ENCODE measurements at places on chromosomes 7 and 10.

GRCh38 chr7:142890874-142891485 is 5.4 kb upstream of the TRPV6 start:
- DNase-seq = no peak

DNA sequence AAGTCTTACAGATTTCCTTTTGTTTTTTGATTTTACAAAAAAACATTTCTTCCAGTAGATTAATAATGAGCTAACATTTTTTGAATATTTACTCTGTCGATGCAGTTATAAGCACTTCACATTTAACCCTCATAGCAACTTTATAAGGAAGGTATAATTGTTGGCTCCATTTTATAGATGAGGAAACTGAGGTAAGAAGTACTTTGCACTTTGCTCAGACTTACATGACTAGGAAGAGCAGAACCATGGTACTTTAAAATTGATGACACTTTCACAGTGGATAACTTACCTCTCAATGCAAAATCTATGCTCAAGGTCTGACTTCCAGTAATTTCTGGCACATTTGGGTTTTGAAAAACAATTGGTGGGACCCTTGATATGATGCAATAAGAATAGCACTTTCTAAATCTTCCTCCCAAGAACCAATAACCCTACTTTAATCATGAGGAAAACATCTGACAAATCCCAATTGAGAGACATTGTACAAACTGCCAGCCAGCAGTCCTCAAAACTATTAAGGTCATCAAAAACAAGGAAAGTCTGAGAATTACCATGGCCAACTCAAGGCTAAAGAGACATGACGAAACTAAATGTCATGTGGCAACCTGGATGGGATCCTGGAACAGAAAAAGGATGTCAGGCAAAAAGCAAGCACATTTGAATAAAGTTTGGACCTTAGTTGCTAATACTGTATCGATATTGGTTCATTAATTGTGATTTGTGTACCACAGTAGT is 72.6 kb downstream of the RALA start:
- no peak for DNase-seq

DNA sequence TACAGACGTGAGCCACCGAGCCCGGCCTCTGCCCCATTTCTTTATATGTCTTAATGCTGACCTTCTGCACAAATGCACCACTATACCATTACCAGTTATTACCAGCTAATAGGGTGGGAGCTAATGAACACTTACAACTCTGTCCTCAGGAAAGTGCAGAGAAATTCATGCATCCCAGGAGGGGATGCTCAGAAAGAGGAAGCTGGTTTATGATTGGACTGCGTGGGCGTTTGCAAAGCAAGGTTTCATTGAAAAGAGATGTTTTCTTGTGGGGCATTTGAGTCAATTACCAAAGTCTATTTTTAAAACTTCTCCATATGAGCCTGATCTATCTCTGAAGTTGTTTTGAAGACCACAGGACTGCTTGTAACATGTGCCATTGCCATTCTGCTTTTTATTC is 417.7 kb upstream of the CELF2 start:
- no peak for DNase-seq

GRCh38 chr7:137923380-137923779 is 76.6 kb upstream of the DGKI start:
- DNase-seq = no peak

GRCh38 chr7:151086802-151087244 is 548 bp downstream of the AGAP3 start:
- DNase-seq = no peak

DNA sequence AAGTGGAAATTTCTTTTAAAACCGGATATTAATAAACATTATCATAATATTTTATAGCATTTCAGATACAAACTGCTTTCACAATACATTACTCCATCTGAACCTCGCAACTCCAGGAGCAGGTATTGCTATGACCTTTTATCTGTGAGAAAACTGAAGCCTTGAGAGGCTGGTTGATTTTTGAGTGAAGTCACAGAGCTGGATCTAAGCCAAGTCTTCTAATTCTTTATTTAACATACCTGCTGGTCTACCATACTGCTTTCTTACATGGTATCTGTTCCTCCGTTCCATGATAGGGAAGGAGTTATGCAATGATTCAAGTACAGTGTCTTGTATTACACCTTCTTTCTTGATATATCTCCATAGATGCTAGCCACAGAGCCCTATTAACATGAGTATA is 37.4 kb upstream of the ITGB8 start:
- DNase-seq = no peak

GRCh38 chr7:1844336-1844950 is 174.4 kb downstream of the ELFN1 start:
- DNase-seq = no peak

GRCh38 chr10:58189269-58189668 is 78.4 kb downstream of the IPMK start:
- DNase-seq = peak; percentile 18

- peak; percentile 54 for DNase-seq
Observed at GRCh38 chr10:52951824-52952223, 179.2 kb upstream of the MBL2 start.

DNA sequence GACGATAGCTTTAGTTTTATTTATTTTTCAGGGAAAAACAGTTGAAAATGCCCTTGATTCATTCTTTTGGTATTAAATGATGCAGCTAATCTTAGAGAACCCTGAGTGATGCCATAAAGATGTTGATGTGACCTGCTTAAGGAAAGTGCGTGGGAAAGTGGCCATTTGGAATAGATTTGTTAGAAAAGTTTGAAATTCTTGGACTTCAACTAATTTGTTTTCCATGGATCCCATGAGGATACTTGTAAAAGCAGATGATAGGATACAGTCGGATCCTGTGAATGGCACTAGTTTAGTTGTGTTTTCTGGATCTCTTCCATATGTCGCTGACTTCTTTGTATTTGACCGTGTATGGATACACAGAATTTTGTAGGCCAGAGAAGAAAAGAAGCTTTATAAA is 69.0 kb downstream of the SEPTIN7 start:
- DNase-seq = no peak

- DNase-seq = no peak
Observed at GRCh38 chr10:10538326-10538725, 479.3 kb upstream of the CELF2 start.

DNA sequence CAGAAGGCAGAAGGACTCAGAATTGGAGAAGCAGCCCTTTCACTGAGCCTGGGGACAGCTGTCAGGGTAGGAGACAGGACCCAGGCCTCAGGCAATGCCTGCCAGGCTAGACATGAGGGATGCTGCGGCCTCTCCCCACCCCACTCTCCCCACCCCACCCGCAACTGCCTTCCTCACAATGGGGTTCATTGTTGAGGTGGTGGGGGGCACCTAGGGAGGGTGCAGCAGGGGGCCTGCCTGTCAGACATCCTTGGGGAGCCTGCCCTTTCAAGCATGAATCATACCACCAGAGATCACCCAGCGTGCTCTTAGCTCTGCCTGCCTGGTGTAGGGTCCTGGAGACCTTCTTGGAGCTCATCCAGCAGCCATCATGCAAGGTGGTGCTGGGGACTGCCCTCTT is at the start of gene C10orf62:
Gene C10orf62 (plus strand): TSS at position 243 of the 400 bp plus-strand sequence. CDS start 177 bp downstream, outside the sequence.
- no peak for DNase-seq

GRCh38 chr10:7501157-7501556 is 90.3 kb upstream of the SFMBT2 start:
- DNase-seq = no peak

DNA sequence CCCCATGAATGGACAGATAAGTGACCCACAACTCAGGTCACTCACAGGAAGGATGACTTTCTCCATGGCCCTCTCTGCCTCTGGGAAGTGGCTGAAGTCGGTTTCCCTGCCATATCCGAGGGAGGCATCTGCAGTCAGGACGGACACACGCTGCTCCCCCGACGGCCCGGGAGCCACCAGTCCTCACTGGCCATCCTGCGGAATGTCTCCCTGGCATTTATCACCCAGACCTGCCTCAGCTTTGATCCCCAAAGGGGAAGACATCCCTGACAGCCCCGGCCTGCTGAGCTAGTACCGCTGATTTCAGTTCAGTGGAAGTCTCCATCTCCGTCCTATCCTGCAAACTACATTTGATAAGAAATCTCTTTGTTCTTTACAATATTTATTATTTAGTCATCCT is 339.5 kb upstream of the MKI67 start:
- no peak for DNase-seq

- DNase-seq = no peak
Observed at GRCh38 chr10:24929904-24930303, 22.5 kb downstream of the PRTFDC1 start.

DNA sequence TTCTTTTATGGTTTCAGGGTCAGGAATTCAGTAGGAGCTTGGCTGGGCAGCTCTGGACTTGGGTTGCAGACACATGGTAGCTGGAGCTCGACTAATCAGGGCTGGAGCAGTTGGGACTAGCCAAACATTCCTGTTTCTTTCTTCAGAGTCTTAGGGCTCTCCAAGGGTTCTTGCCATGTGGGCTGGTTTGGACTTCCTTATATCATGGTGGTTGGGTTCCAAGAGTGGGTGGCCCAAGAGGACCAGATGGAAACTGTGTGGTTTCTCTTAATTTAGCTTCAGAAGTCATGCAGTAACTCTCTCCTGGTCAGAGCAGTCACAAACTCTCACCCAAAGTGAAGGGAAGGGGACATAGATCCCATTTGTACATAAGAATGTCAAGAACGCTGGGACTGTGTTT is 270.1 kb upstream of the FZD1 start:
- DNase-seq = no peak

DNA sequence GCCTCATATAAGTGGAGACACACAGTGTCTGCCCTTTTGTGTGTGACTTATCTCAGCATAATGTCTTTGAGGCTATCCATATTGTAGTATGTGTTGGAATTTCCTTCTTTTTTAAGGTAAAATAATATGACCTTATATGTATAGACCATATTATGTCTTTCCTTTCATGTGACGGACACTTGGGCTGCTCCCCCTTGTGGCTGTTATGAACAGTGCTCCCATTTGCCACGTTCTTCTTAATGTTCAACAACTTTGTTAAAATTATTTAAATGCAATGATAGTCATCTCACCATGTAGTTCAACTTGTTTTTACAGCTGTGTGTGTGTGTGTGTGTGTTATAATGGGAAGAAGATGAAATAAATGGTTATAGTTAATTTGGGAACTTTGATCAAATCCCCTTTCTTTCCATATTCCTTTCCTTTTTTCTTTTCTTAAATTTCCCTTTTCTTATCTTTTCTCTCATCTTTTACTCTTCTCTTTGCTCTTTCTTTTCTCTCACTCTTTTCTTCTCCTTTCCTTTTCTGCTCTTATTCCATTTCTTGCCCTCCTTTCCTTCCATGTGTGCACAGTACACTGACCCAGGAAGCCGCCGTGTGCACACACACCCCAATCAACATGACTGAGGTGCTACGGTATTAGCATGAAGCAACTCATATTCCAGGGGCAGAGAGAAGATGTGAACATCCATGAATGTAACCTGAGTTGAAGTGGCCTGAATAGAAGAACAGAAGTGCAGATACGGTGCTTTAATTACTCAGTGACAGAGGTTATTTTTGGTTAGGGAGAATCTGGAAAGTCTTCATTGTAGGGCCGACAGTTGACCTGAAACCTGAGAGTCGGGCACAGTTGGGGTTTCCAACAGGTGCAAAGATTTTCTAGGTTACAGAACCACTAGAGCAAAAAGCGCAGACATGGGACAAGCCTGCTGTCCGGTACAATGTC is 596.6 kb downstream of the SDK1 start:
- DNase-seq = peak; percentile 43

DNA sequence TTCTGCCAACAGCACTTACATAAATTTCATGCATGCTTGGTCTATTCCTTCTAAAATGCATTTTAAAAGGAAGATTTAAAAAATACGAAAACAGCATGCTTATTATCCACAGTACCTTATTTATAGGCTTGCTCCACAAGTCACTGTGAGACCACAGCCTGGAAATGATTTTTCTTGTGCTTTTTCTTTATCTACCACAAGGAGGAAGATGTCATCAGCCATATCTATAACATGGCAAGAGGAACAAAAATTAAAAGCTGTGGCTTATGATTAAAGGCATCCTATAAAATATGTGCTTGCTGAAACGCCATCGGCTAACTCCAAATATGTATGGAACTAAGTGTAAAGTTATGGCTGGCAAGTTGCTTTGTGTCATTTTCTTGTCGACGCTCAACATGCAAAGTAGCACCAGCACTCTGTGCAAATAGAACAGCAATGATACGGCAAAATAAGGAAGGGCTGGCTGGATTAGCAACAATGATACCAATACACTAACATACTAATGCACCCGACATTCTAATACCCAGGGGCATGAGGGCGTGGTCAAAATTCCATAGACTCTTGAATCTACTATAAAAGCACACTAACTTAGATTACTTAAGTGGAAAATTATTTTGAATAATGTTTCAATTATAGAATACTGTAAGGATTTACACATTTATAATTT is 41.2 kb upstream of the AKR1E2 start:
- no peak for DNase-seq

DNA sequence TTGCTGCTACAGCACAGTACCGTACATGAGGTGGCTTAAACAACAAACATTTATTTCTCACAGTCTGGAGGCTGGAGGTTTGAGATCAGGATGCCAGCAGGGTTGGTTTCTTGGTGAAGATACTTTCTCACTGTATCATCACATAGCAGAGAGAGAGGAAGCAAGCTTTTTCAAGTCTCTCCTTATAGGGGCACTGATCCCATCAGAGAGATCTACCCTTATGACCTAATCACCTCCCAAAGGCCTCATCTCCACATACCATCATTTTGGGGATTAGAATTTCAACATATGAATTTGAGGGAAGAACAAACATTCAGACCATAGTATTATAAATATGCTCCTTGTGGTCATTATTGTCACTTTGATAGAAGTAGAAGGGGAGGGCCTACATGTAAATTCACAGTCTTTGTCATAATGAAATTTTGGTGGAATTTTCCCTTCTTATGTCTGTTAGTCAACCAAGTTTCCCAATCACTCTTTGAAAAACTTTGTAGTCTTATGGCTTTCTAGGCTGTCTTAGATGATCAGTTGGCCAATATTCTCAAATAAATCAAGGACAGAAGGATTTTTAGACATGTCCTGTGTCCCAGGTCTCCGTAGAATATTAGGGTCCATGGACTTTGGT is 606.2 kb downstream of the LRMDA start:
- DNase-seq = no peak

GRCh38 chr7:151119055-151119415 is 32.8 kb downstream of the AGAP3 start:
- DNase-seq = no peak

- no peak for DNase-seq
Observed at GRCh38 chr7:149719050-149719899, 54.1 kb downstream of the ZNF467 start.

- no peak for DNase-seq
Observed at GRCh38 chr10:4170633-4171314, 385.8 kb upstream of the KLF6 start.

- no peak for DNase-seq
Observed at GRCh38 chr7:155131090-155131489, 61.0 kb downstream of the HTR5A start.
